ENCODE measurements at places on chromosomes 2 and 18. TPM values are rescaled to one million over a fixed set of nuclear protein-coding genes. Genes with fewer than 3 reads are reported as not detected.

GRCh38 chr2:7205151-7205830 is 288.1 kb downstream of the RNF144A start:
- no peak for DNase-seq

GRCh38 chr2:26068602-26069298 is 34.9 kb downstream of the RAB10 start:
- DNase-seq: peak; percentile 77

GRCh38 chr2:58063641-58064040 is 17.0 kb downstream of the VRK2 start:
- DNase-seq: no peak

Gene LRP1B
- not detected for polyA plus RNA-seq

Gene WNT10A
- 8.1 TPM for polyA plus RNA-seq

Gene FLACC1
- polyA plus RNA-seq: 0.77 TPM

DNA sequence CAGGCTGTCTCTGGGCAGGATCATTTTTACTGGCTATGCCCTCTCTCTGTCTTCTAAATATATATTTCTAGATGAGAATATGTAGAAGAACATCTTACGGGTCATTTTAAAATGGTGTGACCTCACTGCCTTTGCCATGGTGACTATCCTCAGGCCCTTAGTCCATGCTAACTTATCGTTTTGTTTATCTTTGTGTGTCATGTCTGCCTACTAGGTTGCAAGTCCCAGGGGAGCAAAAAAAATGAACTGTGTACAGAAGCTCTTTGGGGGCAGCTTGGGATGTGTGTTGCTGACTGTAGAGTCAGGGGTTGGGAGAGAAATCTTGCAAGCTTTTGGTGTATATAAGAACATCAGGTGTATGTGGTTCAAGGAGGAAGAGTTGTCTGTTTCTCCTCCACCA is 11.0 kb downstream of the CPSF3 start:
- no peak for DNase-seq

Gene ATP8B1
- polyA plus RNA-seq: not detected

GRCh38 chr2:24200799-24201198 is 25.9 kb downstream of the FAM228A start:
- DNase-seq: no peak

GRCh38 chr2:219472629-219473187 is 26.0 kb upstream of the GMPPA start:
- DNase-seq: no peak

DNA sequence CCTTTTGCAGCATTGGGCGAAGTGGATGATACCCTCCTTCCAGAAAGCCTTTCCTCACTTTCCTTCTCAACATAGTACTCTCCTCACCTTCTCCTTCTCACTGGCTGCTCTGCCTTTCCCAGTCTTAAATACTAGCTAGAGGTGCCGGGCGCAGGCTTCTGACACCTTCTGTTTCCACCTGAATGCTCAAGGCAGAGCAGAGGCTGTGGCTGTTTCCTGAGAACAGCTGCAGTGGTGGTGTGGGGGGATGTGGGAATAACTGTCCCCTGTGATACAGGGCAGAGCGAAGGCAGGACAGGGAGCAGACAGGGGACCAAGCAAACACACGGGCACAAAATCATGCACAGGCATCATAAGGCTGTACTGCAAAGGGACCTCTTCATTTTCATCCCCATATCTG is 303.1 kb downstream of the SS18 start:
- DNase-seq: no peak

Gene PSMD1
- 65.0 TPM for polyA plus RNA-seq

DNA sequence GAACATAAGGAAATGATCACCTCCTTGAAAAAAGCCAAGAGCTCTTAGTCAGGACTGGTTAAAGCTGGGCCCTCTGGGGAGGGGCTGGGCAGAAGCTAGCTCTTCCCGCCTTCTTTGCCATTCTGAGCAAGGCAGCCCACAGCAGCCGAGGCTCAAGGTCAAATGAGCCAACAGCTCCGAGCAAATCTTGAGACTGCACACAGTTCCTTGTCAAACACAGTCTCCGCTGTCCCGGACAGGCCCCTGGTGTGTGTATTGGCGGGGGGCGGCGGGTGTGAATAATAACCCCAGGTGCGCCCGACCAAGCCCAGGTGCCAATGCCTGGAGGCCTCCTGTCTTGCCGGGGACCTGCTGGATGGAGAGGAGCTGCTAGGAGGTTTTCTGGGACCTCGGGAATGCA is 46.4 kb upstream of the ACAA2 start:
- DNase-seq: no peak

DNA sequence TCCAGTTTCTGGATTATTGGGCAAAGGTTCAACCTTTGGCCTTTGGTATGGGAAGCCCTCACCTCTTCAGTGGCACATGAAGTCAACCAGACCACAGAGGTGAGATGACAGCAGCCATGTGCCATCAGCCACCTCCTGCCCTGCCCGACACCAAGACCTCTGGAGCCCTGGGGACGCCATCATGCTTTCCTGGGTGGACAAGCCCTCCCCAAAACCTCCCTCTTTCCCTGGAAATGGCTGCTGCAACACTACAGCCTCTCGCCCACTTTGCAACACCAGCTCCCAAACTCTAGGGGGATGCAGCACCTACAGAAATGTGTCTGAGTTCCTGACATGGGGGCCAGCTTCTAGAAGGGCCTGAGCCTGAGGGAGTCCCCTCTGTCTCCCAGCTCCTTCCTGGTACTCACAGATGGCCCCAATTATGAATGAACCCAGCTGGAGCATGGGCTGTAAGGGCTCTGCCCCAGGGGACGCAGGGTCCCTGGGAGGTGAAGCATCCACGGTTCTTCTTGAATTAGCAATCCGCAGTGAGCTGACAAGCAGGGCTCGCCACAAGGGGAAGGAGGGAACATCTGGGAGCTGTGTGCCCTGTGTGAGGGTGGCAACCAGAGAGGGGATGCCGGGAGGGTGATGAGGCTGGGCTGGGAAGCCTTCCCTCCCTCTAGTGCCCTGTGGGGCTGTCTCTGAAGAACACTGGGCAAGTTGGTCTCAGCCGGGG is 268.5 kb upstream of the HDAC4 start:
- no peak for DNase-seq

Gene ABCB11
- not detected for polyA plus RNA-seq

DNA sequence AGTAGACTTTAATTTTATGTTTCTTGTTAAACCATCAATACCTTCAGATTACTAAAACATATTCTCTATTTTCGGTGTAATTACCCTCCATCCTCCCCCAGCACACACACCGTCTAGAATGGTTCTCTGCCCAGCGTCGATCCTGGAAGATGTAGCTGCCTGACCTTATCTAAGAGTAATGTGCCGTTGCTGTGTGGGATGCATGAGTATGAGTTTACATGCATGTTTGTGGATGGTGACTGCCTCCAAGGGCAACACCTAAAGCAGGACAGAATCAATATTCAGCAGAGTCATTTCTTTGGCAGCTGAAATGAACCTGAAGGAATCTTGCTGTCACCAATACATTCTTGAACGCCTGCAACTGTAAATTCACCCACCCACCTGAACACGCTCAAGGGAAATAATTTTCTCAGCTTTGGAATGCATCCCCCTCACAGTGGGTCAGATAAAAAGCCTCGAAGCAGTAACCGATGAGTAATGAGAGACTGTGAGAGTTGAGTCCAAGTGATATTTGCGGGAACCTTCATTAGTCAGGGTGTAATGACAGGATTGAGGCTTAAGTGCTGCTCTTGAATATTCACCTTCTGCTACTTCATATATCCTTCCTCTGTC is 155.8 kb upstream of the RND3 start:
- DNase-seq: no peak

DNA sequence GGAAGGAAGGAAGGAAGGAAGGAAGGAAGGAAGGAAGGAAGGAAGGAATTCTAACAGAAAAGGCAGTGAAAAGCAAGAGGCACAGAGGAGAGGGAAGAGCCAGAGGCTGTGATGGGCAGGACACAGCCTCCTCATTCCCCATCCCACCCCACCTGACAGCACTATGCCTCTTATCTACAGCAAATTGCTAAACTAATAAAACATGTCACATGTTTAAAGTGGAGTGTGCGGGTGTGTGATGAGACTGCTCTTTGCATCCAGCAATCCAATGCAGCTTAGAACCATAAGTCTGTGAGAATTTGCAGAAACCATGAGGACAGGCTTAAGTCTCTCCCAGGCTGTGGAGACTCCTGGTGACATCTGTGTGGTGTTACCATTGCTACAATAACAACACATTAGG is 108.4 kb upstream of the ALK start:
- DNase-seq: no peak

DNA sequence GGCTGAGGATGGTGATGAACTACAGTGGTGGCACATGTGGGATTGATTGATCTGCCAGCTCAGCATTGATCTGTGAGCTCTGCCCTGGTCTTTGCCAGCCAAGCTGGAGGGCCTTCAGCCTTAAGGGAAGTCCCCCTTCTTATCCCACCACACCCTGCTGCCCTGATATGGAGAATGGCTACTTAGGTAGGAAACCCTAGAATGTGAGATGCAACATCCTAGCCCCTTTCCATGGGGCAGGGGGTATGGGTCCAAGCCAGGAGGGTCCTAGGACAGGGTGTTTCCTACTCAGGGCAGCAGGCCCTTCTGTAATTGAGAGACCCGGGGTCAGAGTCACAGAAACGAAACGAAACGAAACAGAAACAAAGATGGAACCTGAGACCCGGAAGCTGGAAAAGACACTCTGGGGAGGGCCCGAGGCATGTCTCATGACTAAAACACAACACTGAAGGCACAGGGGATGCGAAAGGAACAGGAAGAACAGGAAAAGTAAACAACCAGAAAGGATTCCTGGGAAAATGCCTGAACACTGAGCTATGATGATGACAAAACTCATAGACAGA is 16.9 kb upstream of the SULT1C2 start:
- no peak for DNase-seq

Gene RUFY4
- polyA plus RNA-seq: 0.16 TPM

GRCh38 chr2:229805559-229805958 is 91.2 kb upstream of the DNER start:
- no peak for DNase-seq

DNA sequence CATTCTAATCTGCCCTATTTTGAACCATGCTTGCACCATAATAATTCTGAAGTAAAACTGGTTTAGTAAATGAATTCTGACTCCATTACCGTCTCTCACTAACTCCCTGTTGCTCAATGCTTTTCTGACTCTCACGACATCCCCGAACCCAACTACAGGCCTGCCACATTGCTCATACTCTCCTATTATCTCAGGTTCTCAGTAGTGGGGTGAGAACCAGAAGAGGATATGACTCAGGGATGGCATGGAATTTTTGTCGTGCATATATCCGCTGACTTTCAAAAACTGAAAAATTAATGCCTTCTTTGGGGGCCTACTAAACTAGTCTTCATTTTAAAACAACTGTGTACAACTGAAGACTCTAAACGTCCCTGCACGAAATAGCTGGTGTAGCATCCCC is 34.3 kb downstream of the NETO1 start:
- DNase-seq: no peak
